Activated CD8-positive, alpha-beta memory T cell treated with anti-CD3 and anti-CD28 coated beads for 1 hour (primary cell): ENCODE measurements at places on chromosomes 4 and X.

DNA sequence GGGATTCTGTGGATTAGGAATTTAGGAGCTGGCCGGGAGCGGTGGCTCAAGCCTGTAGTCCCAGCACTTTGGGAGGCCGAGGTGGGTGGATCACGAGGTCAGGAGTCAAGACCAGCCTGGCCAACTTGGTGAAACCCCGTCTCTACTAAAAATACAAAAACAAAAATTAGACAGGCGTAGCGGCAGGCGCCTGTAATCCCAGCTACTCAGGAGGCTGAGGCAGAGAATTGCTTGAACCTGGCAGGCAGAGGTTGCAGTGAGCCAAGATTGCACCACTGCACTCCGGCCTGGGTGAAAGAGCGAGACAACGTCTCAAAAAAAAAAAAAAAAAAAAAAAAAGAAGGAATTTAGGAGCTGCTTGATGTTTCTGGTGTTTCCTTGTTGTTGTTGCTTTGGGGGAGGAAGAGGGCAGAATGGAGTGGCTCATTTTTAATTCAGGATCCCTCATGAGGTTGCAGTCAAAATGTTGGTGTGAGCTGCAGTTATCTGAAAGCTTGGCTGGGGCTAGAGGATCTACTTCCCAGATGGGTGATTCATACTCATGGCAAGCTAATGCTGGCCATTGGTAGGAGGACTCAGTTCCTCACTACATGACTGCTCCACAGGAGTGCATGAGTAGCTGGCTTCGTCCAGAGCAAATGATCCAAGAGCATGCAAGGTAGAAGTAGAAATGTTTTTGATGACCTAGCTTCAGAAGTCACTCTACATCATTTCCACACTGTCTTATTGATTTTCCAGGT lies 26.5 kb upstream of the JADE1 start:
- no peak for DNase-seq

DNA sequence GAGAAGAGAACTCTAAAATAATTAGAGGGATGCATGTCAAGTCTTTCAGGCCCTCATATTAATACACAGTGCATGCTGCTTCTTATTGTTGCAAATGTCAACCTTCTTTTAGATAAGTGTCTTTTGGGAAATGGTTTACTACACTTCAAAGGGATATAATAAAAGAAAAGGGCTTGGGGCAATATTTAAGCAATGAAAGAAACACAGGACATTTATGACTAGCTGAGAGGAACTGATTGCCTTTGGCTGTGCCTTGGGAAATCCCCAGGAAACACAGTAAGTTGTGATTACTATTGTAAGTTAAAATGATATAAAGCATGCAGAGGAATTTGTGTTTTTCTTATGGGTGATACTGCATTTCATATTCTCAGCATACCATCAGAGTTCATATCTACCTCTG lies 1036.2 kb upstream of the GRID2 start:
- no peak for DNase-seq

- DNase-seq: no peak
Measured at GRCh38 chrX:153934762-153935325, at the start of gene NAA10. NAA10 (minus strand) TSS chrX:153935037; CDS start chrX:153934904, 133 bp downstream.

GRCh38 chr4:30256116-30256832 lies 463.9 kb upstream of the PCDH7 start:
- DNase-seq: no peak

DNA sequence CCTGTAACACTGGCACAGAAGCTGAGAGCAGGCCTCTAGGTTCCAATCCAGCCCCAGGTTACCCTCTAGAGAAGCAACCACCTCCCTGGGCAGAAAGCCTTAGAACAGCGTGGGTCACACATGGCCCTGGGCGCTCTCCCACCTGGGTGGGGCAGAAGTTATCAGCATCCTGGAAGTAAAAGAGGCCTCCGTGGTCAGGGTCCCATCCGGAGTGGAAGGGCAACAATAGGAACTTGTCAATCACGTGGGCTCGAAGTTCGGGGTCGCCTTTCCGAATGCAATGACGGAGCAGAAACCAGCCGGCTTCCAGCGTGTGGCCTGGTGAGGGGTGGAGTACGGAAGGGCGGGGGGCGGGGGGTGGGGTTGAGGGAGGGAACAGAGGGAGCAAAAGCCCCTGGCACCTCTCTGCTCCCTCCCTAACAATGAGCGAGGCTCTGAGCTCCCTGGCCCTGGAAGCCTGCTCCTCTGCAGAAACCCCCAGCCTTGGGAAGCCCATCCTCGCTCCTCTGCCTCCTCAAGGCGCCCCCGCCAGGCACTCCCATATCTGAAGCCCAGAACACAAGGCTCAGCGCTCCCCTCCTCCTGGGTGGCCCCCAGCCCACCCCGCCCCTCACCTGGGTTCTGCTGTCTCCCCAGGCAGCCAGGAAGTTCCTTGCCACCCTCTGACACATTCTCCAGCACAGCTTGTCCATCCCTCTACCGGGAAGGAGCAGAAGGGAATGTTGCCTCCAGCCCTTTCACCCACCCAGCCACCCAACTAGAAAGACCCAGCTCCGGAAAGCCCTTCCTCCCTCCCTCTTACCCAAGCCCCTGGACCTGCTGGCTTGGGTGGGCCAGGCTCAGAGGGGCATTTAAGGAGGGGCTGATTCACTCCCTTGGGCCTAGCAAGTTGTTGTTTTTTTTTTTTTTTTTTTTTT lies 2.8 kb downstream of the RENBP start:
- DNase-seq: no peak

GRCh38 chr4:848803-849477 lies 23.0 kb upstream of the CPLX1 start:
- no peak for DNase-seq

GRCh38 chr4:146582864-146583263 lies 55.8 kb upstream of the POU4F2 start:
- DNase-seq: no peak

DNA sequence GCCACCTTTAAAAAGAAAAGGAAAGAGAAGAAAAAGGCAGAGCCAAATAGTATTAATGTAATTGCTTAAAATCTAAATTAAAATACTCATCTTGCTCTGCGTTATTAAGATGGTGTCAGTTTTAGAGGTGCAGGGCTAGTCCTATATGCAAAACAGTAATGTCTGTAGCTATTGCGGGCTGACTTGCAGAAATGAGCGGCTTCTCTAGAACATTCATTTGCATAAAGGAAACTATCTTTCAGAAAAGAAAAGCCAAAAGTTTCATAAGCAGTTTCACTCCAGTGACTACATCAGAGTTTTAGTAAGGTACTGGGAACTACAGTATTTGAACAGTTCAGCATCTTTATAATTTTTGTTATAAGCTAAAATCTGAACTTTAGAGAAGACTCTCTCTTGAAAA lies 6.0 kb downstream of the SMAD1 start:
- DNase-seq: no peak

- no peak for DNase-seq
Measured at GRCh38 chr4:142352712-142353111, 493.4 kb downstream of the INPP4B start.

DNA sequence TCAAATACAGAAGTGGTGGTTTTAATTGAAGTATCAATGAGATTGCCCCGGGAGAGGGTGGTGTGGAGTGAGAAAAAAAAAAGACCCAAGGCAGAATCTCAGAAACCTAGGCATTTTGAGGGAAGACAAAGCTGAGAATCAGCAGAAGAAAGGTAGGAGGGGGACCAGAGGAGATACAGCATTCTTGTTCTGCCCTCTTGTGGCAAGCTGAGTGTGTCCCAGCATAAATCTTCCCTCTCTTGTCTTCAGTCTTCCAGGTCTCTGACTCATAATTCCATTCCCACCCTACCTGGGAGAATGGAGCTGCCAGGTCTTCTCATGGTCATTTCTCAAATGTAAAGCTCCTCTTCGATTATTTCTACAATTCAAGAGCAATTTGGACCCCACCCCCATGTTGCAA lies 32.7 kb upstream of the MAGED1 start:
- no peak for DNase-seq

GRCh38 chrX:14079891-14080430 lies 50.3 kb upstream of the GEMIN8 start:
- no peak for DNase-seq

DNA sequence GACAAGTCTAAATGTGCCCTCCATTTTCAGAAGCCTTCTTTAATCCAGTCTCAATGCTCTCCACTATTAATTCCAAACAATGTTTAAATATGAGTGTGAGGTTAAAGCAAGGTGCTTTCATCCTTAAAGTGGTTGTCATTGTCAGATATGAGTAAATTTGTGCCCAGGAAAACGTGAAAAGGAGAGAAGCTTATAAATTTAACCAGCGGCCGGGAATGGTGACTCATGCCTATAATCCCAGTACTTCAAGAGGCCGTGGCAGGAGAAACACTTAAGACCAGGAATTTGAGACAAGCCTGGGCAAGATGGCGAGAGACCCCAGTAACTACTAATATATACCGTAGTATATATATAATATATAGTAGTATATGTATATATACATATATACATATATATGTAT lies 270.0 kb downstream of the ARHGAP24 start:
- no peak for DNase-seq

DNA sequence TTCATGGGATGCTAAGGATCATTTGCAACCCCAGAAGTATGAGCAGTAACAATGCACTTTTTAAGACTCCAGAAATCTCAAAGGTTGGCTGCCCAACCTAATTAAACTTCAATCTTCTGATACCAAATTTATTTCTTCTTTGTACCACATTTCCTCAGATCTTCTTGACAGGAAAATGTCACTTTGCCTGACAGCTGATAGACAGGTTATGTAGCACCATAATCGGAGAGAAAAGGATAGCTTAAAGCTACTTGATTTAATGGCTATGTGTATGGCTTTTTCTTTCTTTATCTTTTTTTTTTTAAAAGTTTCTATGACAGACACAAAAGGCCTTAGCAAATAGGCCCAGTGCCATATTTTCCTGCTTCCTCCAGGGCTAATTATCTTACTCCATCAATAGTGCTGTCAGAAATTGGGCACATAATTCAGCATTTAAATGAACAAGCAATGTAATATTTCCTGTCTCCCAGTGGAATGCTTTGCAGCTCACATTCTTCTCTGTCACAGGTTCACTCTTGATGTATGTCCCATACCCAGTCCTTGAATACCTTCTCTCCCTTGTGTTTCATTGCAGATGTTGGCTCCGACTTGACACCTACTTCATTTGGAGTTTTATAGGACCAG lies 795.7 kb downstream of the ADGRL3 start:
- DNase-seq: no peak

DNA sequence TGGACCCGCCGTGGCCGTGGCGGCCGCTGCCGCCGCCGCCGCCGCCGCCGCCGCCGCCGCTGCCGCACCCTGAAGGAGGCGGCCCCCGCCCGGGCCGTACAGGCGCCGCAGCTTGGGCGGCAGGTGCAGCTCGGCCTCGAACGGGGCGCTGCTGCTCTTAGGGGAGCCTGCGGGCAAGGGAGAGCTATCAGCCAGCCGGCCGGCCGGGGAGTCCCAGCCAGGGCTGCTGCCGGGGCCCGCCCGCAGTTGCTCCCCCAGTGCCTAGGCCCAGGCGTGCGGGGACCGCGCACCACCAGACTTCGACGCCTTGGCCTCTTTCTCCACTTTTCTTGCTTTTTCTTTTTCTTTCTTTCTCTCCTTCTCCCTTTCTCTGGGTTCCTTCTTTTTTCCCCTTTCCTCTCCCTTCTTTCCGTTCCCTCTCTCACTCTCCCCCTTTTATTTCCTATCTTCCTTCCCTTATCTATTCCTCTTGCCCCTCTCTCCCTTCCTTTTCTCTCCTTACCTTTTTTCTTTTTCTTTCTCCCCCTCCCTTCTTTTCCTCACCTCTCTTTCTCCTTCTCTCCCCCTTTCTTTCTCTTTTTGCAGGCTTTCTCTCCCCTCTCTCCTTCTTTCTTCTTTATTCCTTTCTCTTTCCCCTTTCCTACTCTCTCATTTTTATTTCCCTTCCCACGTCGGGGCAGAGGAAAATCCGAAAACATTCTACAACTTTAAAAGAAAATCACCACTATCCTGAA lies 2.0 kb downstream of the ARX start:
- no peak for DNase-seq

DNA sequence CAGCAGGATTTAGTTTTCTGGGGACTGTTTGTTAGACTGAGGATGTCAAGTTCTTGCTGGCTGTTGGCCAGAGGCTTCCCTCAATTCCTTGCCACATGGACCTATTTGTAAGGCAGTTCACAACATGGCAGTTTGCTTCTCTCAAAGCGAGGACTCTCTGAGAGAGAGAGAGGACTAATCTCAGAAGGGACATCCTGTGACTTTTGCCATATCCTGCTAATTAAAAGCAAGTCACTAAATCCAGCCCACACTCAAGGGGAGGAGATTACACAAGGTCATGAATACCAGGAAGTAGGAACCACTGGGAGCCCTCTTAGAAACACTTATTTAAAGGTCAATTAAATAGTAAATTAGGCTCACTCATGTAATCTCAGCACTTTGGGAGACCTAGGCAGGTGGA lies 38.2 kb downstream of the PPP1R2C start:
- DNase-seq: no peak

- DNase-seq: no peak
Measured at GRCh38 chrX:133454491-133454914, 39.2 kb upstream of the GPC4 start.

DNA sequence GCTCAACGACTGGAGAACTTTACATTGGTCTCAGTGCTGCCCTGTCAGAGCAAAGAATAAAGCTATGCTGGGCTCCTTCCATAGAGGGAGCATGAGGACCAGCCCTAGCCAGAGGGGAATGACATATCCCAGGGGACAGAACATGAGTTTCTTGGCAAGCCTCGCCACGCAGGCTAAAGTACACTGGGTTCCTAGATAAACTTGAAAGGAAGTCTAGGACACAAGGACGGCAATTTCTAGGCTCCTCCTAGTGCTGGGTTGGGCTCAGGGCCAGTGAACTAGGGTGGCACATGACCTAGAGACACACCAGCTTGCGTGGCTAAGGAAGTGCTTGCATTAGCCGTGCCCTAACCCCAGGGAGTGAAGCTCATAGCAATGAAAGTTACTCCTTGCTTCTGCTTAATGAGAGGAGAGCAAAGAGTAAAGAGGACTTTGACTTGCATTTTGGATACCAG lies 141.0 kb downstream of the MAB21L2 start:
- no peak for DNase-seq

- no peak for DNase-seq
Measured at GRCh38 chr4:108010167-108010566, 20.5 kb downstream of the HADH start.

- DNase-seq: no peak
Measured at GRCh38 chr4:40195182-40196177, 1.4 kb upstream of the RHOH start.

GRCh38 chrX:14902537-14902936 lies 29.3 kb downstream of the MOSPD2 start:
- DNase-seq: no peak

GRCh38 chr4:104465201-104465600 lies 29.5 kb downstream of the CXXC4 start:
- DNase-seq: no peak

DNA sequence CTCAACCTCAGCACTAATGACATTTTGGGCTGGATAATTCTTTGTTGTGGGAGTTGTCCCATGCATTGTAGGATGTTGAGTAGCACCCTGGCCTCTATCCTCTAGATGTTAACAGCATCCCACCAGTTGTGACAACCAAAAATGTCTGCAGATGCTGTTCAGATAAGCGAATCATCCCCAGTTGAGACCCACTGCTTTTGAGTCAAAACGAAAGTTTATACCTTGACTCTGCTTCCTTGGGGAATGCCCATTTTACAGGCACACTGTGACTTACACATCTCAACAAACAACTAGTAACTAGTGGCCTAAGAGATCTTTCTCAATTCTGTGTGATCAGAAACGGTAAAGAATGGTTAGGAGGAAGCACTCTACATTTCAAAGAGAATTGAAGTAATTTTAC lies 37.0 kb downstream of the SEPSECS start:
- DNase-seq: no peak
